Smooth muscle cell of the brain vasculature (primary cell): ENCODE measurements at places on chromosomes 13 and 19.

DNA sequence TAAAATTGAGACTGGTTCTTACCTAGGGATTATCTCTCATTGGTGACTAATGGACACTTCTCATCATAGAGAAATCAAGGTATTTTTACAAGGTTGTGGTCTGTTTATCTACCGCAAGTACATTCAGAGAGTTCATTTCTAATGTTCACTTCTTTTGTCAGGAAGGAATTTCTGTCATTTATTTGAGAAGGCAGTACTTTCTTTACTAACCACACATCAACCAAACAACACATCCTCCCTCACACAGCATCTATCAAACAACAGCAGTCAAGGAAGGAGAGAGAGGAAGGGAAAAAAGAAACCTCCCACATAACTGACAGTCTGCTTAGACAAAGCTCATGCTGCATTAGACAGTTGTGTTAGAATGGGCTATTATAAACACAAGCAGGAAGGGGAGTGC, 182.3 kb upstream of the KLF12 start:
- DNase-seq, result no peak

- DNase-seq, result no peak
These were observed 295.4 kb downstream of the SLITRK6 start for GRCh38 chr13:85503797-85504196.

DNA sequence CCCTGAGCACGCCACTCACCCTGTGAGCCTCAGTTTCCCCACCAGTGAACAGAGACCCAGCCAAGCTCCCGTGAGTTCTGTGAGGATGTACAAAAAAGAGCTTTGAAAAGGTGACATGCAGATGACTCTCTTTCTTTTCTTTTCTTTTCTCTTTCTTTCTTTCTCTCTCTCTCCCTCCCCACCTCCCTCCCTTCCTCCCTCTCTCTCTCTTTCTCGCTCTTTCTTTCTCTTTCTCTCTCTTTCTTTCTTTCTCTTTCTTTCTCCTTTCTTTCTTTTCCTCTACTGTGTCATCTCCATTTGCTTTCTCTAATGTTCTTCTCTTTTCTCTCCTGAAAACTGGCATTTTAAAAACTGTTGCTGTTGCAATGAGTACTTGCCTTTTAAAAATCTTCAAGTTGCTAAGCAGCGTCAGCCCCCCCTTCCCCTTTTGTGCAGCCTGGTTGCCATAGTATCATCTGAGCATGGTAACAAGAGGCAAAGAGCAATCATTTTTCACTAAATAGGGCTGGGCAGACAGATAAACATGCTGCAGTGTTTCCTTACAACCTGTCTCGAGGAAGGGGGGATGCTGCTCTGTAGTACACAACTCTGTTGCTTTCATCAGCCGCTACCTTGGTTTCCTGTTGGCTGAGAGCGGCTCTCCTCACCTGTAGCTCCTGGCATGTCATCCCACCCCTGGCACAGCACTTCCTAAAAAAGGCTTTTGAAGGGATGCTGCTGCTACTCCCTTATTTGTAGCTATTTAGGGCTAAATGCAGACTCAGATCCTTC, 108.7 kb upstream of the MBNL2 start:
- DNase-seq, result no peak

DNA sequence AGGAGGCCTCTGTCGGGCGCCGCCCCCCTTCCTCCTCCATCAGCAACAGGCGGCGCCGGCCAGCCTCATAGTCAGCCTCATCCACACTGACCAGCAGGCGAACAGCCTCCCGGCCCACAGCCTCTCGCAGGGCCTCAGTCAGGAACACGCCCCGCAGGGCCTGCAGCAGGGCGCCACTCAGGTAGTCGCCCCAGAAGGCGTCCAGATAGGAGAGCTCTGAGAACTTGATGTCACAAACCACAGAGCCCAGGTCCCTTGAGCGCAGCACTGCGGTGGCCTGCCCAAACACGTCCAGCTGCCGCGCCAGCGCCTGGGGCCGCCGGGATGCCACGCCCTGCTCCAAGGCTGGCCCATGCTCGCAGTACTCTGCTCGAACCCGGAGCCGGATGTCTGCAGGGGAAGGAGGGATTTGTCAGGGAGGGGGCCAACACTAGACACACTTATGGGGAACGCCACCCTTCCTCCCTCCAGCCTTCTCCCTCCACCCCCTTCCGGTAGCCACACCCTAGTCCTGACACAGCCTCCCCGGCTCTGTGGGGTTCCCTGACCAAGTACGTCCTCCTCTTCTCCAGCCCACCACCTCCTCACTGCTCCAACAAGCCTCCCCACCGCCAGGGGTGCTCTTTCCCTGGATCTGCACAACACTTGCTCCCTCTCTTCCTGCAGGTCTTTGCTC, 17.9 kb downstream of the DEDD2 start:
- DNase-seq, result no peak

GRCh38 chr13:75764251-75764925, 128.3 kb downstream of the LMO7 start:
- no peak for DNase-seq

- no peak for DNase-seq
These were observed 12.9 kb downstream of the MIPEP start for GRCh38 chr13:23876265-23876664.

GRCh38 chr19:55101261-55101660, 16.2 kb downstream of the PPP1R12C start:
- DNase-seq, result no peak

- no peak for DNase-seq
These were observed 1.4 kb downstream of the PSMD8 start for GRCh38 chr19:38375748-38376147.

DNA sequence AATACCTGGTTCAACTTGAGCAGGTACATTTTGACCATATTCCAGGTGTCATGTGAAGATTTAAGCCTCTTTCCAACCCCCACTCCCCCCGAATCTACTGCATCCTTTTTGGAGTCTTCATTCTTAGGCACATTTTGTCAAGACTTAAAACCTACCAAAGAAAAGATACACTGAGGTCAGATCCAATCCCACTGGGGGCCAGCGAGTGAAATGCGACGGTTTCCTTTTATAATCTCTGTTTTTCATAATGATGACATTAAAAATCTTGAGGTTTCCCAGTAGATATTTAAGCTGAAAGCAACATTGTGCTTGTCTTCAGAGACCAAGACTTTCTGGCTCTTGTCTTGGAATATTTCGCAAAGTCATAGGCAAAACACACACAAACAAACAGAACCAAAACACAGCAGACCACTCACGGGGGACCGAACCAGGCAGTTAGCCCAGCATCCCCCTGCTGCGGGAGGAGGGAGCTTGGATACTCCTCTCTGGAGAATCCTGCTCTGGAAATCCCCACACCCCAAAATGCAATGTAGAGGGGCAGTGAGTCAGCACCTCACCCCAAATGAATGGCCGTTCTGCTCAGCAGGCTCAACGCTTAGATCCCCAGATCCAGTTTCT, 506 bp upstream of the GAS6 start:
- no peak for DNase-seq

- DNase-seq, result no peak
These were observed 1.4 kb downstream of the PEPD start for GRCh38 chr19:33520048-33520643.

GRCh38 chr13:74158028-74158427, 23.8 kb upstream of the KLF12 start:
- DNase-seq, result peak; percentile 51

DNA sequence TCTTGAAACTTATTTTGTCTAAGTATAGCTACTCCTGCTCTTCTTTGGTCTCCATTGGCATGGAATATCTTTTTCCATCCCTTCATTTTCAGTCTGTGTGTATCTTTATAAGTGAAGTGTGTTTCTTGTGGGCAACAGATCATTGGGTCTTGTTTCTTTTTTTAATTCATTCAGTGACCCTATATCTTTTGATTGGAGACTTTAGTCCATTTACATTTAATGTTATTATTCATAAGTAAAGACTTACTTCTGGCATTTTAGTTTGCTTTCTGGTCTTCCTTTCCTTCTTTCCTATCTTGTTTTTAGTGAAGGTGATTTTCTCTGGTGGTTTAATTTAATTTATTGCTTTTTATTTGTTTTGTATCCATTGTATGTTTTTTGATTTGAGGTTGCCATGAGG, 19.8 kb downstream of the CD70 start:
- no peak for DNase-seq

DNA sequence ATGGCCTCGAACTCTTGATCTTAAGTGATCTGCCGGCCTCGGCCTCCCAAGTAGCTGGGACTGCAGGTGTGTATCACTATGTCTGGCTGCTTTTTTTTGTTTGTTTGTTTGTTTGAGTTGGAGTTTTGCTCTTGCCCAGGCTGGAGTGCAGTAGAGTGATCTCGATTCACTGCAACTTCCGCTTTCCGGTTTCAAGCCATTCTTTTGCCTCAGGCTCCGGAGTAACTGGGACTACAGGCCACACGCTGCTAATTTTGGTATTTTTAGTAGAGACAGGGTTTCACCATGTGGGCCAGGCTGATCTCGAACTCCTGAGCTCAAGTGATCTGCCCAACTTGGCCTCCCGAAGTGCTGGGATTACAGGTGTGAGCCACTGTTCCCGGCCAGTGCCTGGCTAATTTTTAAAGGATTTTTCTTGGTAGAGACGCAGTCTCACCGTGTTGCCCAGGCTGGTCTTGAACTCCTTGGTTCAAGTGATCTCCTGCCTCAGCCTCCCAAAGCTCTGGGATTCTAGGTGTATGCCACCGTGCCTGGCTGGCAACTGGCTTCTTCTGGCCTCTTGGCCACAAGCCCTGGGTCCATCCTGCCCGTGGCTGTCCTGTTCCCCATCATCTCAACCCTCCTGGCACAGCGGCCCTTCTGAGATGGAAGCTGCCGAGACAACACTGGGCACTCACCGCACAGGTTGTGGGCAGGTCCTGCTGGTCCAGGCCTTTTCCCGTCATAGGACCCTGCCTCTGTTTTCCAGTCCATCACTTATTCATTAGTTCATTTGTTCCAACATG, 11.5 kb downstream of the TECR start:
- no peak for DNase-seq

DNA sequence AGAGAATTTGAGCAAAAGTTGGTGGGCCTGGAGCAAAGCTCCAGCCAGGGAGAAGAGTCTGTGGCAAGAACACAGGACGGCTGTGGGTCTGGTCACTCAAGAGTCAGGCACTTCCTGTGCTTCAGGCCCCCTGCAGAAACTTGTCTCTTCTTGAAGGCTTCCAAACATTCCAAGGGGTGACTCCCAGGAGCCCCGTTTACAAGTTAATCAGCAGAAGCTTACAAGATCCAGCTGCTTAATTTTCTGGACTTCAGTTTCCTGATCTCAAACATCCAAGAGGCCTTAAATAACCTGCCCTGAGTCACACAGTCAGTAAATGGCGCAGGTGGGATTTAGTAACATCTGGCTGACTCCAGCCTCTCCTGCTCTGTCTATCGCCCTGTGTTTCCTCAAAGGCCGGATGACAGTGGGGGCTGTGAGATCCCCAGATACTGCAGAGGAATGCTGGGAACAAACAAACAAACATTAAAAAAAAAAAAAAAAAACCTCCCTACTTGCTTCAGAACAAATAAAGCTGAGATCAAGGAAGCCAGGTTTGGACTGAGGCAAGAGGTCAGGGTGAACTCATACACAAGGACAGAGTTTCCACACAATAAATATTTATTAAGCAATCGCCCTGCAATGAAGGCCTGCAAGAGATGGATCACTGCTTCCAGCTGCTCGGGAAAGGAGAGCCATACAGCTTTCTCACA, 175.4 kb upstream of the RFC3 start:
- DNase-seq, result no peak

DNA sequence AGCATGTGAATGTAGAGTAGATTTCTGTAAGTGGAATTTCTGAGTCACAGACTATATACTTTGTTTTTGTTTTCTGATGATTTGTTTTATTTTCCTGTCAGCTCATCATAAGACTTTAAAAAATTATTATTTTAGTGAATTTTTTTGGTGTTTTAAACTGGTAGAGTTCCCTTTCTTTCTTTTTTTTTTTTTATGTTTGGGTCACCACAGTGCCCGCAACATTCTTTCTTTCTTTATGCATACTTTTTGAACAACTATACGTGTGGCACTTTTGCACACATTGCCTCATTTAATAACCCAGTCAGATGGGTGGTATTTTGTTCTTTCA, 46.0 kb downstream of the WDFY2 start:
- DNase-seq, result no peak

DNA sequence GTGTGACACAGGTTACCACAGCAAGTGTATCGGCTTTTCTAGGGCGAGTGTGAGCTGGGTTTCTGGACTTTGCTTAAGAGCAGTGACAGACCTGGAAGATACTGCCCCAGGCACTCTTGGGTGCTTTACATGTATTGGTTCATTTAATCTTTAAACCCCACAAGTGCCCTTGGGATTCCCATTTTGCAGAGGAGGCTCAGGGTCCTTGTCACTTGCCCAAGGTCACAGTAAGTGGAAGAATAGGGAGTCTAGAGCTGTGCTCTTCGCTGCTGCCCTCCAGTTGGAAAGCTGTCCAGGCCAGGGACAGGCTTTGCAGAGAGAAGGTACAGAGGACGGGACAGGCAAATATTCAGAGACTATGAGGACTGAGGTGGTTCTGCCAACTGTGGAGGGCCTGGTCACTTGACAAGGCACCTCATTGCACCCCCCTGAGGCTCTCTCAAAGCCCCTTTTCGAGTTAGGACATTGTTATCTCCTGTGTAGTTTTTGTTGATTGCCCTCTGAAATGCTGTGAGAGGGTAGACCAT, 42.4 kb downstream of the BBC3 start:
- DNase-seq, result no peak

GRCh38 chr19:55546822-55547614, 1.7 kb upstream of the SBK3 start:
- DNase-seq, result no peak

DNA sequence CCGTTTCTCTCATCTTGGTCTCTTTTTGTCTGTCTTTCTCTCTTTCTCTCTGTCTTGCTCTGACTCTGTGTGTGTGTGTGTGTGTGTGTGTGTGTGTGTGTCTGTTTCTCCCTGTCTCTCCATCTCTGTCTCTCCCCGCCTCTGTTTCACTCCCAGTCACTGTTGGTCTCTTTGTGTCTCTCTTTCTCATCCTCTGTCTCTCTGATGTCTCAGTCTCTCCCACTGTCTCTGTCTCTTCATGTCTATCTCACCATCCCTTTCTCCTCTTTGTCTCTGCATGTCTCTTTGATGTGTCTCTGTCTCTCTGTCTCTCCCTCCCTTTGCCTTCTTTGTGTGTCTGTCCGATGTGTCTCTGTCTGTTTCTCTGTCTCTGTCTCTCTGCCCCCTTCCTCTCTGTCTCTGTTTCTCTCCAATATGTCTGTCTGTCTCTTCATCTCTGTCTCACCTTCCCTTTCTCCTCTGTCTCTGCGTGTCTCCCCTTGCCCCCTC, 2.5 kb downstream of the NFIC start:
- DNase-seq, result no peak

DNA sequence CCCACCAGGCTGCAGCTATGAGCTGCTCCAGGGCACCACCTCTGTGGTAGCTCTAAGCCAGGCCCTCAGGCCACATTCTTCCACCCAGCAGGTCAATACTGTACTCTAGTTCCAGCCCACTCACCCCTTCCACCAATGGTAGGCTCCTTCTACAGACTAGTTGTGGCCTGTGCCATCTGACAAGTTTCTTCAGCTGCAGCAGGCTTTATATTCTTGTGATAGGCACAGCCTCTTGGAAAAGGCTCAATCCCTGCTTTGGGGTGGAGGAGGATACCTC, 8.5 kb downstream of the MICU2 start:
- DNase-seq, result no peak
